Skin of body (tissue), 3 donors: ENCODE measurements at places on chromosomes 6 and 20.
A peak's percentile ranks its signal among the peaks of the same experiment; 100 is the strongest.

GRCh38 chr6:111714416-111715270 is 109.0 kb upstream of the TRAF3IP2 start:
- no peak for DNase-seq

DNA sequence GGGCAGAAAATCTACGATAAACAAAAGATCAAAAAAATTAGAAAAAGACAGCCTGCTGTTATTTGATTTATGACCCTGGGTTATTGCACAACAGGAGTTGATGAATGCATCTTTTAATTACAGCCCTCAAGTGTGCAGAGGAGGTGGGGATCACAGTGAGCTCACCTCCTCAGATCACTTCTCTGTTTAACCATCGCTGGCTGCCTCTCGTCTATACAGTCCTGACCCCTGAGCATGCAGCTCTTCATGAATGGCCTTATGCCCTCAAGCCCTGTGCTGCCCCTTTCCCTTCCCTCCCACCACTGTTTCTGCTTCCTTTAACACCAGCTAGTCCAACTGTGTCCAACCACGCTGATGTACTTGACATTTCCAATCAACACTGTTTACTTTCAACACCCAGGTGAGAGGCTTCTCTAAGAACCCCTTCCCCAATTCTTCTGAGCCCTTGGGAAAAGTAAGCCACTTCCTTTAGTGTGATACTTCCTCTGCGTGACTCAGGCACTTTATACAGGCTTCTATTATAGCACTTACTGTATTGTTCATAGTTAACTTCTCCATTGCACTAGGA is 60.6 kb upstream of the RIPOR2 start:
- no peak for DNase-seq

DNA sequence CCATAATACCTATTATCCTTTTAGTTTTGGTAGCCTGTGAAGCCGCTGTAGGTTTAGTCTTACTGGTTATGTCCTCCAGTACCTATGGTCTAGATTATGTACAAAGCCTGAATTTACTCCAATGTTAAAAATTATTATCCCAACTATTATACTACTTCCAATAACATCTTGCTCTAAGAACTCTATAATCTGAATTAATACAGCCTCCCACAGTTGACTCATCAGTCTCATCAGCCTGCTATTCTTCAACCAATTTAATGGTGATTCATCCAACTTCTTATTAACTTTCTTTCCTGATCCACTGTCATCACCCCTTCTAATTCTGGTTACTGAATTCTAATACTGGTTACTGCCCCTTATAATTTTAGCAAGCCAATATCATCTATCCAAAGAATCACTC is 370.3 kb upstream of the OPRM1 start:
- DNase-seq = no peak

GRCh38 chr6:84516154-84516553 is 248.2 kb downstream of the TBX18 start:
- no peak for DNase-seq

- no peak for DNase-seq
These were observed 162.8 kb downstream of the ZFAND3 start for GRCh38 chr6:37982317-37982716.

DNA sequence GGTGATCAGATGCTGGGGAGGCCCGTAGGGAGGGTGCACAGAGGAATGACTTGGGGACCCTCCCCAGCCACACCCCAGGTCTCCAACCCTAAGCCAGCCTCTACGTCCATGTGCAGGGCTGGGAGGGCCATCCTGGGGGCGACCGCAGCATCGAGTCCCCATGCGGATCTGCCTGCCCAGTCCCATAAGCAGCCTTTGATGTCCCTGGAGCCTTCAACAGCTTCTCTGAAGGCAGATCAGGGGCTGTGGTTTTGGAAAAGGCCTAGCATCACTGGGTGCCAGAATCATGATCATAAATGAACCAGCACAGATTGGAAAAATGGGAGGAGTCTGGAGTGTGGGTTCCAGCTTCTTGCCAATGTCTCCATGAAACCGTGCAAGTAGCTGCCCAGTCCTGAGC is 22.9 kb downstream of the TOX2 start:
- no peak for DNase-seq

DNA sequence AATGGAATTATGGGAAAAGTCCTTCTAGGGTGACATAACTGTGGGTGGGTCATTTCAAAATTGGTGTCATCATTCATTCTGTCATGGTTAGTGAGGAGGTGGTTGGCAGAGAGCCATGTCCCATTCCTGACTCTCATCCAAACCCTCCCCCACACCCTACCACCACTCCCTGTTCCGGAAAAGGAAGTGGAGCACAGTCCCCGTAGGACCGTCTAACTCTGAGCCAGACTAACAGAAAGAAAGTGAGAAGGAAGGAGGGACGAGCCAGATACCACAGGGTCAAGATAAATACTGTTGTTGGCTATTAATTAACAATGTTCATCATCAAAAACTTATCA is 4.8 kb downstream of the TRIM10 start:
- DNase-seq = no peak

- DNase-seq = no peak
These were observed 462.9 kb downstream of the ADGRB3 start for GRCh38 chr6:69097948-69098347.

GRCh38 chr6:170032197-170032596 is 258.7 kb downstream of the DLL1 start:
- no peak for DNase-seq

DNA sequence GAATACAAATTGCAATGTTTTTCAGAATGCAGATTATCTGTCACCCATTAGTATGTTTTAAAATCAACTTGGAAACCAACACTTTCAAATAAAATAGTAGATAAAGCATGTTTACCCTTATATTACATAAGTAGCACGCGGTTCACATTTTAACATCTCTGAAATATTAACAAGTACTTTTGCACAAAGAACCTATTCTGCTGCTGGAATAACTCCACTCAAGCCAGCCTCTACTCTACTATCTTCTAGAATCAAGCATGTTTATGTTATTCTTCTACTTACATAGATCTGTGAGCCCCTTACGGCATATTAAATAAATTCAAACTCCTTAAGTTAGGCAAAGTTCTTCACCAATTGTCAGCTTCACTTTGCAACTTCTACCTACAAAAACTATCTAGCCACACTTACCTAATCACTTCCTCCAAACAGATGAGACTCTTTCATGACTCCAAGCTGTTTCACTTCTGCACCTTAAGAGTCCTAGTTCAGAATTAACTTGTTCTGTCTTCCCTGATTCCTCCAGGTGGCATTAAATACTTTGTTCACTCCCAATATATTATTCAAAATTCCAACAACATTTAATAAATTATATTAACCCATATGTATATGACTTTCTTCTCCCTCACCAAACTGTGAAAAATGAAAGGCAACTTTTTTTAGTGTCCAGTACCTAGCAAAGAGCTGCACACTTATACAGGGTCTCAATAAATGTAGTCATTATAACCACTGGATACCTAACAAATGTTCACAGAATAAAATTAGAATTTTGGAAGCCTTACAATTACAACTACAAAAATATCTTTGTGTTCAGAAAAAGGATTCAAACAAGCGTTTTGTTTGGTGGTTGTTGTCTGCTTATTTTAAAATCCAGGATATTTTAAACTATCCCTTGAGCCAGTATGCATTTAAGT is 12.1 kb downstream of the CEP85L start:
- no peak for DNase-seq

- DNase-seq = no peak
These were observed 75.9 kb downstream of the MYLK4 start for GRCh38 chr6:2674857-2675256.

DNA sequence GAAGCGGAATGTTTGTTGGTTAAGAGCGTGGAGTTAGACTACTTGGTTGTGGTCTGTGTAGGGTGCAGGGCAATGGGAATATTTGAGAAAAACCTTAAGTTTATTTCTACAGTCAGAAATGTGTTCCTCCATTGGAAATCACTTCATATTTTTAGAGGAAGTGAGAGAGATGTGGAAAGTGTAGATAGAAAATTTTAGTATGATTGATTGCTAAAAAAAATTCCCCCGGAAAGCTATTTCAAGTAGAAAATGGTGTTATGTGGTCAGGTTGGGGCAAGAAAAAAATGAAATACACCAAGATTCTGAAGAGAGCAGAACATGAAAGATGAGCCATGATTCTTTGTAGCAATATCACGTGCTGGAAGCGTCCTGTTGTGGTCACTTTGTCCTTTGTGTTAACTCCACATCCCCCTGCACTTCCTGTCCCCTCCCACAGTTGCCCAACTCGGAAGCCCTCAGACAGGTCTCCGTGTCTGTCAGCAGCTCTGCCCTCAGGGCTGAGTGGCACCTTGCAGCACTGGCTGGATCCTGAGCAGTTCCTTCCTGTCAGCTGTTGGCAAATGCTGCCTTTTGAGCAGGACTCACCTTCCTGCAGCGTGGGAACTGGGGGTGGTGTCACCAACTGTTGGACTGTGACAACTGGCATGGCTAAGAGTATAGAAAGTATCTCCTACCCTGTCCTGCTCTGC is 137.5 kb upstream of the SLC24A3 start:
- no peak for DNase-seq

- no peak for DNase-seq
These were observed 97.0 kb downstream of the SLC23A2 start for GRCh38 chr20:4904127-4904860.

DNA sequence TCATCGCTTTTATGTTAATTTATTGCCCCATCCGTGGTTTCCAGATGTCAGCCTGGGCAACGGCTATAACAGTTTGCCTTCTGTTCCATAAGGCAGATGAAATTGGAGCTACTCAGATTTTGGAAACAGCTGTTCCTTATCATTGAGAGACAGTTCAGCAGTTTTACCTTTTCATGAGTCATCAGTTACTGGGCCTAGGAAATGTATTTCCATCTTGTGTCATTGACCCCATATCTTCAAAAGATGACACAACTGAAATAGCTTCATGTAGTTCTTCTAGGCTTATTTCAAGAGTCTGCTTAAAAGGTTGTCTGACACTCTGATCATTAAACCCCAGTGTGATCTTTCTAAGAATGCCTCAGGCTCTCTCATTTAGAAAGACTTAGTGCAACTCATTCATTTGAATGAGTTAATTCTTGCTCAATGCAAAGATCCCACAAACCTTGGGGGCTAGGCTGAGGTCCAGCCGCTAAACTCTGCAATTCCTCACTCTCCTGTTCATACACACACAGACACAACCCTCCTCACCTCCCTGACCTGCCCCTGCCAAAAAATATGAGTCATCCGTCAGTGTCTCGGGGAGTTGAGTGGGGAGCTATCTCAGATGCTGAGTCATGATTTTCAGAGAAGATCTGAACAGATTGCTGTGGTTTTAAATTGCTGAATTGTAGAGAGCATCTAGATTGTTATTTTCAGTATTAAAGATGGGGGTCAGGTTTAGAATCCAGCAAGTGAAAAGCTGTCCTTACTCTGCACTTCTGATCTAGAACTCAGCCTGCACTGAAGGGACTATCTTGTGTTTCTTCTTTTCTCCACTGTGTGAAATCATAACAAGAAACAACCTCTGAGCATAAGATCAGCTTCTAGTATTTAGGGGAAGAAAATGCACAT is 61.8 kb downstream of the RPP40 start:
- DNase-seq = peak; percentile 40

- DNase-seq = no peak
These were observed 151.9 kb upstream of the COL21A1 start for GRCh38 chr6:56399250-56399671.

DNA sequence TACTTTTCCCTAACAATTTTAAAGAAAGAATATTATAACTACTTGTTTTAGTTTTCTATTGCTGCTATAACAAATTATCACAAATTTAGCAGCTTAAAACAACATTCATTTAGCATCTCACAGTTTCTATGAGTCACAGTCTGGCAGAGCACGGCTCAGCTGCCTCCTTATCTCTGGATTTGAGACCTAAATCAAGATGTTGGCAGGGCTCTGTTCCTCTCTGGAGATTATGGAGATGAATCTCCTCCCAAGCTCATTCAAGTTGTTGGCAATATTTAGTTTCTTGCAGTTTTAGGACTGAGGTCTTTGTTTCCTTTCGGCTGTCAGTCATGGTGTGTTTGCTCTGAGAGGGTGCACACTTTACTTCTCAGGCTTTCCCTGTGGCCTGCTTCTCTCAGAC is 1065.8 kb upstream of the EYS start:
- peak; percentile 64 for DNase-seq

DNA sequence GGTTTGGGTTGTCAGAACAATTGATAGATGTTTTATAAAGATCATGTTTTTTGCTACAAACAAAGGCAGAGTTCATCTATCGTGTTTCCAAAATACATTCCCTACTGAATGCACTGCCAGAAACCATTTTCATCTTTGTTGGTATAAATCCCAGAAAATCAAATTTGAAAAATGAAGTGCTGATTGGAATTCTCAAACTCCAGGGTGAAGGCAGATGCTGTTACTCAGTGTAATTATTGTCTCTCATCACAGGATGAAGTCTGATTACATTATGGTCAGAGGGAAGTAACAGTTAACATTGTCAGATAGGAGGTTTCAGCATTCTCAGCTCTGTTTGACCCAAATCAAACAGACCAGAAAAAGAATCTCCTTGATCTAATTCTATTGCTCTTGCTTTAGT is 198.4 kb upstream of the KCNK16 start:
- peak; percentile 84 for DNase-seq

DNA sequence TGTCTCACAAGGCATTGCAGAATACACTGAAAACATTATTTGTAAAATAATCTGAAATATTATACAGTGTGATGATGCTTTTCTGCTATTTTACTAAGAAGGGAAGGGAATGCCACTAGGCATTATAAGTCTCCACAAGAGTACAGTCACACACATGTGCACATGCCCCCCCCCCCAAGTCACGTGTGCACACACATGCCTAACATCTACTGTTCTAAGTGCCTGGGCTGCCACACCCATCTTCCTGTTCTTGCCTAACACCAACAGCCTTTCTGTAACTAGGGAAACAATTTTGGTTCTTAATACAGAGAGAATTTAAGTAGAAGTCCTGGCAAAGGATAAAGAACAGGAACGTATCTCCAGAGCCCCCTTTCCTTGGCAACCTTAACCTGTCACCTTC is 58.2 kb upstream of the BCLAF1 start:
- no peak for DNase-seq

GRCh38 chr6:125340175-125340835 is 38.5 kb upstream of the HDDC2 start:
- DNase-seq = no peak

GRCh38 chr20:51210084-51210483 is 187.2 kb upstream of the KCNG1 start:
- DNase-seq = no peak

- no peak for DNase-seq
These were observed 8.4 kb downstream of the FAM120B start for GRCh38 chr6:170314983-170315382.

DNA sequence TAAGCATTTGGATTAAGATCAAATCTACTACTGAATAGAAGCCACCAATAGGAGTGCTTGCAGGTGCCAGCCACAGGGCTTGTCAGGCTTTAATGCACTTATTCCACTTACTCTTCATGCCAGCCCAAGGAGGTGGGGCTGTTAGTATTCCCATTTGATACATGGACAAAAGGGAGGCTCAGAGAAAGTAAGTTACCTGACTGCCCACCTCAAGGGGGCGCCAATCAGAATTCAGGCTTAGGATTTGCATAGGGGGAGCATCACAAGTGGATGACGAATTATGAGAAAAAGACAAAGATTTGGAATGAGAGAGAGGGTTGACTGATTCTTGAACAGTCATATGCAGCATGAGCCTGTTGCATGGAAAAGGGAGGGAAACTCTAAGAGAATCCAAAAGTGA is 188.4 kb upstream of the TSHZ2 start:
- no peak for DNase-seq
